Activated CD4-positive, alpha-beta T cell treated with anti-CD3 and anti-CD28 coated beads, Interleukin-2, amount 10 ng/mL, durations not matched to agents 24 days and 14 days (primary cell): ENCODE measurements at places on chromosomes 12 and 14. TPM values are rescaled to one million over a fixed set of nuclear protein-coding genes. Genes with fewer than 3 reads are reported as not detected.

Gene GABARAPL1
- total RNA-seq, result 1.5 and 2.6 TPM in 2 replicates

Gene ZCRB1
- 55.8 and 62.0 TPM in 2 replicates for total RNA-seq

Gene TAS2R20
- 2.0 and 2.1 TPM in 2 replicates for total RNA-seq

Gene TMEM229B
- 2.4 and 2.7 TPM in 2 replicates for total RNA-seq

Gene LTA4H
- 63.4 and 64.1 TPM in 2 replicates for total RNA-seq

Gene SLC38A4
- total RNA-seq, result not detected in 2 replicates

Gene TCL1B
- not detected in 2 replicates for total RNA-seq

Gene KRT72
- 0.09 TPM in 1 of 2 replicates, not detected in the other for total RNA-seq
